ENCODE measurements at places on chromosomes 4 and X.
A peak's percentile ranks its signal among the peaks of the same experiment; 100 is the strongest.

GRCh38 chr4:107937040-107937439, 5.7 kb downstream of the CYP2U1 start:
- DNase-seq, result no peak

DNA sequence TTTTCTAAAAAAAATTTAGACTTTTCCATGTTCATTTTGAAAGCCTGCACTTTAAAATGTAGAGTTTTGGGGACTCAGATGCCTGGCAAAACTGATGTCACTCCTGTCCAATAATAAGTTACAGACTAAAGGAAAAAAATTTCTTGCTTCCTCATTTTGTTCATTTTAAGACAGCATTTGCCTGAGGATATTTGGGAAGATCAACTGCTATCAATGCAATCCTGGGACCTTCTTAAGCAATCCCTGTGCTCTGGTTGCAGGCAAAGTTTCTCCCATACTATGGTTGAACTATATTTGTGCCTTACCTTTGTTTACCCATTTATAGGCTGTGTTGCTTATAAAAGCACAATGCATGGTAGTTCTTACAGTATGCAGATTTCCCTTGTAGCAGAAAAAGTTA, 280.4 kb downstream of the CFAP47 start:
- no peak for DNase-seq

- no peak for DNase-seq
Observed at GRCh38 chr4:8850074-8850829, 21.4 kb downstream of the HMX1 start.

GRCh38 chr4:911871-912490, 20.1 kb downstream of the GAK start:
- no peak for DNase-seq

GRCh38 chrX:132406106-132406505, 82.7 kb downstream of the MBNL3 start:
- no peak for DNase-seq

GRCh38 chrX:49934148-49934547, 11.8 kb downstream of the CLCN5 start:
- no peak for DNase-seq

GRCh38 chrX:1873671-1874070, 258.8 kb downstream of the ASMT start:
- DNase-seq, result no peak

- DNase-seq, result no peak
Observed at GRCh38 chrX:46500054-46500453, 45.2 kb downstream of the ZNF674 start.

DNA sequence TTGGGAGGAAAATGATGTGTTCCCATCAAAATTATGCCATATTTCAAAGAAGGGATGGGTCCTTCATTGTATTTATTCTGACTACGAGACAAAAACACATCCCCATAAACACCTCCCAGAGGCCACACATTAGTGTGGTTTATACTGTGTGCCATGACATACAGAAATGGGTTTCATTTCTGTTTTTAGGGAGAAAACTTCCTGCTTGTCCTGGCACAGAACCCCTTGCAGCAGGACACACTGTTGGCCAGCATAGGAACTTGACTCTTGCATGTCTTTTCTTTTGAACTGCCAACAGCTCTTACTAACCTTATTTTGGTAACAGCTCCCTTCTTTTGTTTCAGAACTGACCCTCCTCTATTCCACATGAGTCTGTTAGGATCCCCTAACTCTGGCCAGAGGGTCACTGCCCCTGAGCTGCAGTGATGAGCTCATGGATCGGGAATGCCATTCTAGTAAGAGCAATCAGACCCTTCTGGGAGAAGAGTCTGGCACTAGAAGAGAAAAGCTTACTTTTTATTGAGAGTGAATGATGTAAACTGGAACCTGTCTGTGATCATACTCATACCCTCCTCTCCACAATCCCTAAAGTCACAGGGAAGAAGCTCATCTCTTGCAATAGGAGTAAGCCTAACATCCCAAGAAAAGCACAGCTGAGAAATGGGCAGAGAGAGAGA, 86.4 kb downstream of the SMIM20 start:
- no peak for DNase-seq

- DNase-seq, result no peak
Observed at GRCh38 chr4:26482508-26483462, 7.5 kb downstream of the CCKAR start.

DNA sequence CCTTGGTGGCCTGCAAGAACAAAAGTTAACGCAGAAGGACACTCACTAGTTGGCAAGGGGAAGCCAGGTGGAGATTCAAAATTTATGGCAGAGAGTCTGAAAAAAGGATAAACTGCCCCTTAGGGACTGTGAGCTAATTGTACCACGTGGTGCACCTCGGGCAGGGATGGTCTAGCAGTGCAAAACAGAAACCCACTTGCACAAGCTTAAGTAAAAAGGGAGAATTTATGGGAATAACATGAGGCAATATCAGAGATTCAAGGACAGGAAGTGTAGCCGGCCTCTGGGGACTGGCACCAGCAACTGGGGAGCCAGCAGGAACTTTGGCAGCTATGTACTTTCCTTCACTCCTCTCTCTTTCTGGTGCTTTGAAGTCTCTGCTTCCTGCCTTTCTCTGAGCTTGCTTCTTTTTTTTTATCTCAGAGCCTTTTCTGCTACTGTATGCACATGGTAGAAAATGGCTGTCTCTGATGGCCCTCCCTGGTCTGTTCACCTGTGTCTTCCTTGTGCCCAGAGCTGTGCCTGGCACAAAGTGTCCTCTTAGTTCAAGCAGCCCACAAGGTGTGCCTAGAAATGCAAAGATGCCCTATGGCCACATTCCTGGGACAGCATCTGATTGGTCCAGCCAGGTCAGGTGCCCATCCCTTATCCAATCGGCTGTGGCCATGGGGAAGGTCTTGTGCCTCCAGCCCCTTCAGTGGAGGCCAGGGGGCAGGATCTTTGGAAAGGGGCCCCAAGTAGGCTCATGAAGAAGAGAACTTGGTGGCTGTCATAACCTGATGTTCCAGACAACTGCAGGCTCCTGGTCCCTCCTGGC, 114.8 kb upstream of the ATP6AP2 start:
- no peak for DNase-seq

DNA sequence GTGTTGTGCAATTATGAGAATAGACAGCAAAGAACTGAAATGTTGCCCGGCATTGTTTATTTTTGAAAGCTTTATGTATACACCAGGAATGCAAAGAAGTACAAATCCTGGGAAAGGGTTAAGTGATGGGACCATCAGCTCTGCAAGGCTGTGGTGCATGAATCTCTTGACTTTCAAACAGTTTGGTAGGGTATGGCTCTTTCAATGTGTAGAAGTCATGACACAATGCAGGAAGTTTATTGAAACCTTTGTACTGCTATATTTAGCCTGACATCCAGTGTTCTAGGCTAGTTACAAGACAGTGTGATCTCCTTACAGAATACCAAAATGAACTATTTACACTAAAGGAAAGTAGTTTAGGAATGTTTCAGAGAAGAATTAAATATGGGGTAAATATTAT, 206.8 kb upstream of the HAND2 start:
- DNase-seq, result no peak

- peak; percentile 4 for DNase-seq
Observed at GRCh38 chrX:38192007-38192810, 28.5 kb downstream of the SRPX start.

GRCh38 chr4:147793569-147794313, 61.9 kb downstream of the ARHGAP10 start:
- DNase-seq, result no peak

GRCh38 chr4:89175611-89176010, 64.3 kb downstream of the TIGD2 start:
- DNase-seq, result no peak

GRCh38 chr4:89161841-89162240, 50.5 kb downstream of the TIGD2 start:
- no peak for DNase-seq

GRCh38 chr4:74335341-74336021, 27.2 kb downstream of the EPGN start:
- DNase-seq, result no peak

DNA sequence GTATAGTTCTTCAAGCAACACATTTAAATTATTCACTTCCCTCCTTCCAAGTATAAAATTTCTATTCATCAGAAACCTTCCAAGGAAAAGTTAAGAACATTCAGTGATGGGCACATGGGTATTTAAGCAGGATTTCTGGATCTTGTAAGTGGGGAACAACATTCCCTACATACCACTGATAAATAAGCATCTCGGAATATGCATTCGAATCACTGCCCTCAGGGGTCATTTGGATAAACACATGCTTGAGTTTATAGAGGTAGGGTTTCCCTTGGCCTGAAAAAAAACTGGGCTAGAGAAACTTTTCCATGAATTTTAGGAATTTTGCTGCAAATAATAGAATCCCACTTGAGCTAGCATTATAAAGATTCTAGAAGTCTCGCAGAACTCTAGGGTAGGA, 143.9 kb downstream of the SOX3 start:
- DNase-seq, result no peak

GRCh38 chr4:57875829-57876392, 765.7 kb upstream of the IGFBP7 start:
- DNase-seq, result no peak

GRCh38 chr4:173490256-173490655, 39.8 kb downstream of the HAND2 start:
- no peak for DNase-seq

DNA sequence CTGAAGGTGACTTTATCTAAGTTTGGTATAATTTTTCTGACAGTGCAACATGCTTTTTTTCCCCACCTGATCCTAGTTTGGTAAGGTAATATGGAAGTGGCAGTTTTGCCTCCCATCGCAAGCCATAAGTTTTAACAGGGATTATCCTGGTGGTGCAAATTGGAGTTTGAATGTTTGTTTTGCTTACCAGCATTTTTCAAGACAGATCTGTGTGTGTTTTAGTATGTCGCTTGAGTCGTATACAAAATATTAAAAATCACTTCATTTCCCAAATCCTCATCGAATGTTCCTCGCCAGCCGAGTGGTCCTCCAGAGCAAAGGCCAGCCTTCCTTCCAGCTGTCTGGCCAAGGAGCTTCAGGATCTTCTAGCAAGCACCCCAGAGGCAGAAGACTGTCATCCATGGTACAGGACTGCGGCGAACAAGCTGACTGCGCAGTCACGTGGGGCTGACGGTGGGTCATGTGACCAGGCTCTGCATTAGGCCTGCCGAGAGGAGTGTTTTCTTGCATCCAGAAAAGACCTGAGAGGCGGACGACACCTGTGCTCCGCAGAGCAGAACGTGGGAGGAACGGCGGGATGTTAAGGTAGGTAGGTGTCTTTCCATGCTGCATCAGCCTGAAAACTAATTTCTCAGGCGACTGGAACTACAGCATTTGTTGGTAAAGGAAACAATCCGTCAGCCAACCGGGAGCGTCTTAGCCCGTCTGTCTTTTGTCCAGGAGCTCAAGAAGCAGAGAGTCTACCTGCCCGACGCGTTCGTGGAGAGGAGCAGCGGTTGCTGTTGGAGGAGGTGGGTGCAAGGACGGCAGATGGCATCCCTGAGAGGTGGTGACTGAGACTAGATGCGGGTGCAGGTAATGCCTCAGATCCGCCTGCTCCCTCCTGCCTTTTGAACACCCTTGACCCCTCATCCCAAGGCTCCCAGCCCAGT, at the start of gene GPRASP3:
GPRASP3 (plus strand) TSS at position 507 of the 932 bp plus-strand sequence. CDS start 28,253 bp downstream, outside the sequence.
- peak; percentile 71 for DNase-seq

- no peak for DNase-seq
Observed at GRCh38 chr4:126718136-126718535, 914.6 kb upstream of the INTU start.

DNA sequence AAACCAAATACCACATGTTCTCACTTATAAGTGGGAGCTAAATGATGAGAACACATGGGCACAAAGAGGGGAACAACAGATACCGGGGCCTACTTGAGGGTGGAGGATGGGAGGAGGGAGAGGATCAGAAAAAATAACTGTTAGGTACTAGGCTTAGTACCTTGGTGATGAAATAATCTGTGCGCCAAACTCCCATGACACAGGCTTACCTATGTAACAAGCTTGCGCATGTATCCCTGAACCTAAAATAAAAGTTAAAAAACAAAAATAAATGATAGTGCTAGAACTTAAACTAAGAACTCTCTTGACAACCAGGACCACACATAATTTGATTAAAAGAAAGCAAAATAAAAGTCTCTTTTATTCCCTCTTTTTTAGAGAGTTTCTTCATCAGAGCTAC, 150.6 kb downstream of the CHIC2 start:
- DNase-seq, result no peak

DNA sequence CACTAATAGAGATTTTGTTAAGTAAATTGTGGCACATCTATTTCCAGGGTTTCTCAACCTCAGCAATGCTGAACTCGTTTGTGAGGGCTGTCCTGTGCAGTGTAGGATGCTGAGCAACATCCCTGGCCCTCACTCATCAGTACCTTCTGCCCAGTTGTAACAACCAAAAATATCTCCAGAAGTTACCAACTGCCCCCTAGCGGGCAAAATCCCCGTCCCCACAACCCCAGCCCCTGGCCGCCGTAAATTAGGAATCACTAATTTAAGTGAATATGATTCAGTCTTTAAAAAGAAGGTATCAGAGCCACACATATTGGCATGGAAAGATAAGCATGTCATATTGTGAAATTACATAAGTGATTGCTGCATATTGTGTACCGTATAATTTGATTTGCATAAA, 123.4 kb downstream of the ASB9 start:
- peak; percentile 14 for DNase-seq

- DNase-seq, result no peak
Observed at GRCh38 chr4:80500613-80501012, 165.1 kb downstream of the CFAP299 start.

DNA sequence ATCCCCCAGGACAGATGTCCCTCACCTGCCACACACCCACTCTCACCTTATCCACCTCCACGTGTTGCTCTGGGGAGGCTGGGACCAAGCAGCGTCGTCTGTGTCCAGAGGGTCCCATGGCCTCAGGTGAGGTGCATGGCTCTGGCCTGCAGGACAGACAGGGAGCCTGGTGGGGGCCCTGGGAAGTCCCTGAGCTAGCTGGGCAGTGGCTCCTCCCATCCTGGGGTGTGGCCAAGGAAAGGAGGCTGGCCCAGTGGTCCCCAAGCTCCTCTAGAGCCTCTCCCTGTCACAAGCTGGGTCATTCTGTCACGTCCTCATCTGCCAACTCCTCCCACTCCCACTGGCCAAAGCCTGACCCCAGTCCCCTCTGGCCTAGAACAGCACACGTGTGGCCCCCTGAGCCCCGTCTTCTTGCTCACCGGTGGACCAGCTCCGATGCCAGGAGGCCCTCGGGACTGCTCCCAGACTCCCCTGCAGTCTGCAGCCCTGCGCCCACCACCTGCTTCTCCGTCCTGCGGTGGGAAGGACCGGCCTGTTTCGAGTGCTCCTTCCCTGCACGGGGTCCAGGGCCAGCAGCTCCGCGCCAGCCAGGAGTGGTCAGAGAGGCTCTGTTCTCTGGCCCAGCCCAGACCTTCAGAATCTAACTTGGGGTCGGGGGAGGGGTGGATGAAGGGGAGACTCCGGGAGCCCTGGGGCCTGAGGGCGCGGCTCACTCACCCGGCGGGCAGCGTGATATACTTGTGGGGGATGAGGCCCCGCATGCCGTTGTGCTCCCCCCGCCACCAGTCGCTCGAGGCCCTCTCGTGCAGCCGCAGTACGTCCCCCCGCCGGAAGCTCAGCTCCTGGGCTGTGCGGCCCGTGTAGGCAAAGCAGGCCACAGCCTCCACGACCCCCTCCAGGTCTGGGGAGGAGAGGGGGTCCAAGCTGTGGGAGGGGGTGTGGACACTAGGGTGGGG, 4.8 kb downstream of the AVPR2 start:
- peak; percentile 48 for DNase-seq
